ENCODE measurements at places on chromosomes 4 and X. TPM values are rescaled to one million over a fixed set of nuclear protein-coding genes. Genes with fewer than 3 reads are reported as not detected.

The IL21 gene
- not detected for total RNA-seq

The FMR1NB gene
- total RNA-seq = not detected

The TMEM255A gene
- 0.05 TPM for total RNA-seq

The MXRA5 gene
- 17.2 TPM for total RNA-seq

The SPANXN1 gene
- total RNA-seq = not detected

The HSD17B13 gene
- not detected for total RNA-seq

DNA sequence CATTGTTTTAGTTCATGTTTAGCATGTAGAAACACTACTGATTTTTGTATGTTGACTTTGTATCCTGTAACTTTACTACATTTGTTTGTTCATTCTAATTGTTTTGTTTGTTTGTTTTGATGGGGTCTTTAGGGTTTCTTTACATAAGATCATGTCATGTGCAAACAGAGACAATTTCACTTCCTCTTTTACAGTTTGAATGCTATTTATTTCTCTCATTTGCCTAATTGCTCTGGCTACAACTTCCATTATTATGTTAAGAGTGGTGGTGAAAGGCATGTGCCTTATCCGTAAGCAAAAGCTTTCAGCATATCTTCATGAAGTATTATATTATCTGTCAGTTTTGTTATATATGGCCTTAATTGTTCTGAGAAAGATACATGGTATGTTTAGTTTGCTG lies 571.1 kb downstream of the PCDH7 start:
- no peak for DNase-seq

- peak; percentile 66 for DNase-seq
Observed at GRCh38 chr4:90357117-90357710, 230.0 kb downstream of the CCSER1 start.

DNA sequence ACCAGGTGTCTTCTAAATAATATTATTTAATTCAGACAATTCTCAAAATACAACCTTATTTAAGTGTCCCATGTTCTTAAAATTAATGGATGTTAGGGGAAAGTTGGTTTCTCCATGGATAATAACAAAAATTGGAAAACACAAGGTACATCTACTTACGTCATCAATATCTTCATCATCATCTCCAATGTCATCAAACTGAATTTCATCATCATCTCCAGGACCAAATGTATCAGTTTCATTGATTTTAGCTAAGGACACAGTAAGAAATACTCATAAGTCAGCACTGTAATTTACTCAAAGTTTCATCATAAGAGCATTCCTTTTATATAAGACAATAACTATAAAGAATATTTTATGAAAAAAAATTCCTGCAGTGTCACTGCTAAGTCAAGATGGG lies 11.3 kb downstream of the EIF1AX start:
- DNase-seq = no peak

GRCh38 chrX:24027985-24028384 lies 999 bp upstream of the KLHL15 start:
- no peak for DNase-seq

GRCh38 chr4:150540536-150540935 lies 41.4 kb upstream of the MAB21L2 start:
- no peak for DNase-seq

- DNase-seq = no peak
Observed at GRCh38 chr4:25844961-25845712, 17.7 kb downstream of the SEL1L3 start.

DNA sequence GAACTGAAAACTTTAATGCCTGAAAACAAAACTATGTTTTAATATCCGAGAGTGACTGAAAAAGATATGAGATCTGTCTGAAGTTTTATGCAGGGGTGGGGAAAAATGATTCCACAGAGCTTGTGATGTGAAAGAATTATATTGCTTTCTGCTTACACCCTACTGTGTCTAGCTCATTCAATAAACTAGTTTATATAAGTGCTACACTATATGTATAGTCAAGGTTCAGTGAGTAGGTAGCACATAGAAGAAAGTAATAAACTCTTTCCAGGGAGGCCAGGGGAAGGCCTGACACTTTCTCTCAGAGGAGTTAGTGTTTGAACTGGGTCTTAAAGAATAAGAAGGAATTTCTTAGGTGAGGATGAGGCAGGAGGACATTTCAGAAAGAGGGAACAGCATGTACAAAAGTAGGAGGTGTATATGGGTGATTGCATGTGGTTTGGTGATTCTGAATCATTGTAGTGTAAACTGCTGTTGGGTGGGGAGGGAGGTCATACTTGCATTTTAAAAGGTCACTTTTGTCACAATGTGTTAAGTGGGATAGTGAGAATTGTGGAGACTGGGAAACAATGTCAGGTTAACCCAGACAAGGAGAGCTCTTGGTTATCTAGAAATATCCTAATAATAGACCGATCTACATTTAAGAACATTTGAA lies 25.1 kb upstream of the TEX13D start:
- DNase-seq = no peak

- no peak for DNase-seq
Observed at GRCh38 chr4:106140601-106141000, 175.4 kb downstream of the TBCK start.

- peak; percentile 50 for DNase-seq
Observed at GRCh38 chrX:71859637-71860036, 51.0 kb upstream of the NHSL2 start.

DNA sequence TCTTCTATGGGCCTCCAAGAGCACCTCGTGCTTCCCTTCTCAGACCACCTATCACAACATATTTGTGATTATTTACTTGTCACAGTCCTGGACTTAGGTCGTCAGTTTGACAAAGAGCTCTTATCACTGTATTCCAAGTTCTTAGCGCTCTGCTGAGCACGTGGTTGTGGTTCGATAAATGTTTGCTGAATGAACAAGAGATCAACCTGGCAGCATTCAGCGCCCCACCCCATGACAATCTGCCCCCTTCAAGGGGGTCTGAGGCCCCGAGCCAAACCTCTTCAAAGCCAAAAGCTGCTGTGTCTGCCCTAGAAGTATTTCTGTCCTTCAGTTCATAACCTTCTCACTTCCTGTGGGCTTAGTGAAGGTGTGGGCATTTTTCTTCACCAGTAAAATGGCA lies 15.0 kb downstream of the RPS4X start:
- no peak for DNase-seq

- no peak for DNase-seq
Observed at GRCh38 chr4:67614186-67614585, 55.7 kb downstream of the STAP1 start.

DNA sequence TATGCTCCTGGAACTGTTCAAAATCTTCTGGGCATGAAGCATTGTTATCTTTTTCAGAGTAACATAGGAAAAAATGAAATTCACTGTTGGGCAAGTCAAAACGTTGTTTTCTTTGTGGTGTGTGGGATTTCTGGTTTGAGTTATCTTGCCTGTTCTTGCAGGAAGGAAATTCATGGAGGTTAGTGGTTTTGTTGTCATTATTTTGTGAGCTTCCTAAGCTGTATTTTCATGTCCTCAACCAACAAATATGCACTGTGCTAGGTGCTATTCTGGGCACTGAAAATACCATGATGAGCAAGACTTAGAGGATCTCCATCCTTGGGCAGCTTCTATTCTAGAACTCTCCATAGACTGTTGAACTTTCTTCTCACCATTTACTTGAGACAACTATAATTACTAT lies 16.9 kb downstream of the SPINK2 start:
- DNase-seq = peak; percentile 24

DNA sequence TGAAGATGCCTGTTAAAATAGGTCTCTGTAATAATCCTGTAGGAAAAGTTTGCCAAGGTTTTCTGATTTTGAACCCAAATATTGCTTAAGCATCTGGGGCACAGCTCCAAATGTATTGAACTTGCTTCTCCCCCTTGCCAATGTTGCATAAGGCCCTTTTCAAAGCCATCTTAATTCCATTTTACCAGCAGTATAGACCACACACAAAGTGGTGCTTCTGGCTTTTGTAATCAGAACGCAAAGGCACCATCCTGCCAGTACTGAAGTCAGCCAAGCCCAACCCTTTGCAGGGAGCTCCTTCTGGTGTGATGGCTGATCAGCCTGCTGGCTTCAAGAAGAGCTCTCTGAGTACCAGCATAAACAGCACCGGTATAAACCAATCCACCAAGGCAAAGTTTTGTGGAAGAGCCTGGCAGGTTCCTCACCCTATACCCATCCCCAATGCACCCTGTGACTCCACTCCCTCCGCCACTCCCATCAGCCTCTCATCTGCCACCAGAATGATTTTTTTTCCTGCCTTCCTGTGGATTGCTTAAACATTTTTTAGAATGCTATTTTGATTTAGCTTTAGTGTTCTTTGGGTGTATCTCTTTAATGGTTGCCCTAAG lies 39.2 kb upstream of the USP9X start:
- DNase-seq = no peak
